Breast epithelium (tissue), 4 donors: ENCODE measurements at places on chromosomes 6 and 20. TPM values are rescaled to one million over a fixed set of nuclear protein-coding genes. Genes with fewer than 3 reads are reported as not detected.

Gene MLIP
- not detected for total RNA-seq

Gene C6orf52
- total RNA-seq: 1.3 TPM

Gene SLC17A3
- total RNA-seq: not detected

Gene ANGPT4
- total RNA-seq: 18.4 TPM

Gene MUC22
- not detected for total RNA-seq

Gene LGSN
- not detected for total RNA-seq

Gene HLA-DMA
- 28.5 TPM for total RNA-seq

Gene TMEM244
- total RNA-seq: not detected

Gene CCN5
- total RNA-seq: 39.0 TPM

Gene OR12D3
- not detected for total RNA-seq
